Lung microvascular endothelial cell (primary cell): ENCODE measurements at places on chromosomes 12 and 14.

DNA sequence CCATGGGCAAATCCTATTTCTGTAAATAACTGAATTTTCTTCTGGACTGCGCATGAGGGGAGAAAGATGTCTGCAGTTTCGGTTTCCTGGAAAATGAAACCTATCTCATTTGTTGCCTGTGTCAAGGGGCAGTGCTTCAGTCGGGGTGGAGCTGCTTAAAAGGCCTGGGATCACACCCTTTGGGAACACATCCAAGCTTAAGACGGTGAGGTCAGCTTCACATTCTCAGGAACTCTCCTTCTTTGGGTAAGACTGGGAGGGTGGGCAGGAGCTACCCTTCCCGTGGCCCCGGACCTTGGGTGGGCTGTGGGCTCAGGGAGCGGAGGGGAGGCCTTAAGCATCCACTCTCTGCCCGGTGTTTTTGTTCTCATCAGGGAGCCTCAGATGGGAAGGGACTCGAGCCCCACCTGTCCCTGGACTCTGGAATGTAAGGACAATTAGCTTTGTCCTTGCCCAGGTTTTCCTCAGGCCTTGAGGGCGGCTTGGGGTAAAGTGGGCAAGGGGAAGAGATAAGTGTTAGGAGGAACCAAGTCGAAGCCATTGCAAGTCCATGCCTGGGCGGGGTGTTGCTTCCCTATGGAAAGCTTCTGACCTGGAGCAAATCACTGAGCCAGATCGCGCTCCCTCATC is at the start of gene IFI27:
Gene IFI27 (plus strand): TSS at position 185 of the 630 bp plus-strand sequence.
- no peak for DNase-seq

- no peak for DNase-seq
These were observed 65.4 kb downstream of the ATXN7L3B start for GRCh38 chr12:74602881-74603672.

DNA sequence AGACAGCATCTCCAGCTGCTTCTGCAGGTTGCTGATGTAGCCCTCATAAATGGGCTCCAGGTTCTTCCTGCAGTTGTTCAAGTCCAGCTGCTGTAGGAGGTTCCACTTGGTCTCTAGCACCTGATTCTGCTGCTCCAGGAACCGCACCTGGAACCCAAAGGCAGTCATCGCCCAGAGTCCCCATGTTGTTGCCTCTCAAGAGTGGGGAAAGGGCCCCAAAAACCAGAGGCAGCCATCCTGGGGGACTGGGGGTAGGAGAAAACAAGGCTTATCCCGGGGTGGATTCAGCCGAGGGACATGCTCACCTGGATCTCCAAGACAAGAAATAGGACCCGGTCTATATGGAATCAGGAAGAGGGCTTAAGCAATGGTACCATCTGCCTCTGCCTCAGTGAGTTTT is 2.3 kb downstream of the KRT72 start:
- no peak for DNase-seq

DNA sequence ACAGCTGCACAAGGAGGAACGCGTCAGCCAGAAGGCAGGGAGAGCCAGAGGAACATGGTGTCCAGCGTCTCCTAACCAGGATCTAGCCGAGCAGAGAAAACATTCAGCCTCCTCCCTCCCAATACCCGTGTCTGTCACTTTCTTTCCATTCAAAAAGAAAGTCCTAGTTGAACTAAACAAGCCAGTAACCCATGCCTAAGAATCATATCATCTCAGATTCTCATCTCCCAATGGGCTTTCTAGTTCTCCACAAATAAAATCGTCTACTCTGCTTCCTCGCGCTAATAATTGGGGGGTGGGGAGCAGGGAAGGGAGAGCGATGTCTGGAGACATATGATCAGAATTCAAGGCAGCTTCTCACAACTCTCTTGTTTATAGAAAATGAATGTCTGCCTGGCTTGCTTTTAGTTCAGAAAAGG is 7.4 kb downstream of the NKX2-1 start:
- DNase-seq: no peak

GRCh38 chr12:43711348-43711747 is 47.2 kb downstream of the PUS7L start:
- DNase-seq: no peak

GRCh38 chr12:62922539-62922938 is 12.4 kb downstream of the PPM1H start:
- DNase-seq: no peak
